ENCODE measurements at places on chromosomes 3 and 15. TPM values are rescaled to one million over a fixed set of nuclear protein-coding genes. Genes with fewer than 3 reads are reported as not detected.

The MAGI1 gene
- total RNA-seq: 108 TPM

The C15orf39 gene
- 1.8 TPM for total RNA-seq

The ZNF860 gene
- 6.7 TPM for total RNA-seq

The SUCNR1 gene
- total RNA-seq: 1.4 TPM

The IL5RA gene
- total RNA-seq: 11.1 TPM

The ACKR2 gene
- total RNA-seq: 0.46 TPM

The NR2E3 gene
- not detected for total RNA-seq

The SLC28A1 gene
- total RNA-seq: 0.23 TPM

All from diencephalon (tissue), 1 donor.